ENCODE measurements at places on chromosomes 7 and 10. TPM values are rescaled to one million over a fixed set of nuclear protein-coding genes. Genes with fewer than 3 reads are reported as not detected.

The TBATA gene
- not detected for total RNA-seq

- DNase-seq = no peak
Observed at GRCh38 chr10:111560027-111560426, 483.2 kb downstream of the ADRA2A start.

The PTPRN2 gene
- 2.8 TPM for total RNA-seq

- DNase-seq = no peak
Observed at GRCh38 chr10:6950133-6950532, 370.1 kb upstream of the PRKCQ start.

GRCh38 chr10:77636282-77636966, 1.2 kb downstream of the KCNMA1 start:
- DNase-seq = no peak

DNA sequence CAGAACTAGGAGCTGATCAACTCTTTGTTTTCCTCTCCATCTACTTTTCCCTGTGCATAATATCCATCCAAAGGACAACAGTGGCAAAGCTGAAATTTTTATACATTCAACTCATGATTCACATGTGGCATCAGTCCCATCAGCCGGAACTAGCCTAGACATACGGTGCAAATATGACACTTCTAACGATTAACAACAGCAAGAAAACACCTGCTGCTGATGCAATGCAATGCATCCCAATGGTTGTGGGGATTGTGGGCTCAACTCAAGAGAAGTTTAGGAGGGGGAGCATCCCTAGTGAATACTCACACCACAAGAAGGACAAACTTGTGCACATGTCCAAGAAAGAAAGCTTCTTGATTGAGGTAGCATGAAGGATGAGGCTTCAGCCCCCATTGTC, 20.5 kb upstream of the STK17A start:
- no peak for DNase-seq

DNA sequence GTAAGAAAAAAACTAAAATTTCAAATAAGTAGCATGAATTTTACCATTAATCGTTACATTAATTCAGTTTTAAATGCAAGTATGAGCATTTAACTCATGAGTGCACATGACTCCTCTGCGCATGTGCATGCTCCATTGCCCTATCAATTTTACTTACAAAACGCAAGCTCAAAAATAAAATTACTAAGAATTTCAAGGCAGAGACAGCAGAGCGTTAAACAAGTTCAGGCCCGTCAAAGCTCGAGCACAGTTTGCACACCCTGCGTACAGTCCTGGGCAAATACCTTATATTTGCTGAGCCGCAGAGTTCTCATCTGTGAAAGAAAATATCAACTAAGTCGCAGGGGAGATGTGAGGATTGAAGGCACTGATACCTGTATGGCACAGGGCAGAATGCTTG, 373.6 kb downstream of the BBS9 start:
- no peak for DNase-seq

GRCh38 chr7:43721193-43721806, 8.0 kb downstream of the COA1 start:
- DNase-seq = no peak

All from posterior vena cava (tissue), 2 donors.